ENCODE measurements at places on chromosomes 3 and 15.

DNA sequence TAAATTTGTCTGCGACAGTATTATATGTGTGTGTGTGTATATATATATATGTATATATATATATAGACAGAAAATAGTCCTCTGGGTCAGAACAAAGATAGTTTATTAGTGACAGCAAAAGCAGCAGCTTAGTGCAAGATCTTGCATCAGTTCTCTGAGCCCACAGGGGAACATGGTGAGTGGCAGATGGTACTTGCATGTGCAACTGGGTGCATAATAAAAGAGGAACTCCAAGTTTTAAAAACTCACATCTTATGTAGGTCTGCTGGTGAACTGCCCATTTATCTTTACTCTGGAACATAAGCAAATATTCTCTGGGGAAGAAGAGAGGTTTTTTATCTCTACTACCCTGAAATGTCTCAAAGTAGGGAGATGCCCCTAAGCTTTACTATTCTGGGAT, 276.4 kb downstream of the POLQ start:
- DNase-seq: no peak

DNA sequence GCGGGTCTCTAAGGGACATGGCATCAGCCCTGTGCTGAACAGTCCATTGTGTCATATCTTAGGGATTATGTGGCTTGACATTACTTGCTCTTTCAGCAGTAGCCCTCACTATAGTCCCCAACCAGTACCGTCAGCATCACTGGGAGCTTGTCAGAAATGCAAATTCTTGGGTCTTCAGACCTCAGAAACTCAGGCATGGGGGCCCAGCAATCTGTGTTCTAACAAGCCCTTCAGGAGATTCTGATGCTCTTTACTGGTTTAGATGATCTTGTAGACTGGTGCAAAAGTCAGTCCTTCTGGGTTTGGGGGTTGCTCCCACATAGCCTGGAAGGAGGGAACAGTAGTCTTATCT, 39.0 kb upstream of the TRAK1 start:
- DNase-seq: no peak

DNA sequence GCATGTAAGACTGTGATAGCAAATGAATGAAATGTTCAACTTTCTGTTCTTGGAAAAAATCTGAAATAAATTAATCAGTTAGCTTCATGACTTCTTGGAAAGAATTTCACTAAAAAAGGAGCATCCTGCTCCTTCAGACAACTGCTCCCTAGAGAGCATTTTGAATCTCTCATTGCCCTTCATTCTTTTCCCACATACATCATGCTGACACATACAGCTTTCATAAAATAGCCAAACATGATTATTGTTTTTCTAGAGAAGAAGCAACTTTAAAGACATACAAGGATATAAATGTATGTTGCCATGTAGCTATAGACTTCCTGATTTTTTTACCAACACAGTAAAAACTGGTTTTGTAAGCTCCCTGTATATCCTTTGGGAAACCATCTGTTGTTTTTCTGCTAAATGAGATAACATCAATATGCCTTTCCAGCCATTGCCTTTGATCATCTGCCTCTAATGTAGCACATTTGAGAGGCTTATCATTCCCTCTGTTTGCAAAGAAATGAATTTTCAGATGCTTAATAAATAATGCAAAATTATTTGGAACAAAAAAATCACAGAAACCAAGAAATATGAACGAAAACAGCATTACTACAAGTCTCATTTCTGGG, 248.2 kb upstream of the GPR149 start:
- no peak for DNase-seq

DNA sequence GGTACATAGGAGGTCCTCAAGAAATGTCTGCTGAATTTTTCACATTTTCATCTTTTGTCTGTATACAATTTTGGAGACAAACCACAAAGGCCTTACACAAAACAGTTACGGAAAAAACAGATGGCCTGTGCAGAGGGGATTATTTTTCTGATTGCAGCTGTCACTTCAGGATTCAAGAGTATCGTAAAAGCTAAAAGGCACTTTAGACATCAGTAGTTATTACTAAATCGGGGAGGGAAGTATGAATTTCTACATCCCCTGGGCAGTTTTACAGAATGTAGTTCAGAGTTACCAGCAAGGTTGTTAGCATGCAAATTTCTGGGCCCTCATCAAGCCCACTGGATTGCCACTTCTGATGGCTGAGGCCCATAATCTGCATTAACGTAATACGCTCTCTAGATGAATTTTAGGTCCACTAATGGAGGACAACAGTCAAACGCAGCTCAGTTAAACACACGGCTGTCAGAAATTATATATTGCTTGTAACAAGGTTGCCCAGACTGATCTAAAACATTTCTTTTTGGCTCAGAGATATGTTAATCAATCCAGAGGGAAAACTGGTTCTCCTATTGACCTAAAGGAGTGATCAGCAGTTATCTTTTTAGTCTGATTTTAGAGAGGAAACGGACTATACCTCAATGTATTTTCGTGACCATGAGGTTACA, 1.1 kb downstream of the RIOX2 start:
- DNase-seq: no peak

- no peak for DNase-seq
Measured at GRCh38 chr15:92271179-92271578, 122.5 kb upstream of the ST8SIA2 start.

DNA sequence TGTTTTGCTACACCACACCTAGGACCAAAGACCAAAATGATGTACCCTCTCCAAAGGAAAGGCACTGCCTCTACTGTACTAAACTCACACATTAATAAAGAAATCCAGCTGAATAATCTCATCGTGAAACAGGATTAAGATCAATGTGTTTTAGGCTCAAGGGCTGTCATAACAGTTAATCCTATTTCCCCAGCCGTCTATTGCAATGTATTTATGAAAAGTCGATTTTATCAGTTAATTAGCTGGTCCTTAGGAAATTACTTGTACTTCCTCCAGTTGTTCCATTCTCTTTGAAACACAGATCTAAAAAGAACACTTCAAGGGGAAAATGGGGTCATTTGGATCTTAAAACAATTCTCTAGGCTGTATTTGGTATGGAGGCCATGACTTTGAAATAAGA, 8.5 kb downstream of the ETV5 start:
- DNase-seq: no peak

DNA sequence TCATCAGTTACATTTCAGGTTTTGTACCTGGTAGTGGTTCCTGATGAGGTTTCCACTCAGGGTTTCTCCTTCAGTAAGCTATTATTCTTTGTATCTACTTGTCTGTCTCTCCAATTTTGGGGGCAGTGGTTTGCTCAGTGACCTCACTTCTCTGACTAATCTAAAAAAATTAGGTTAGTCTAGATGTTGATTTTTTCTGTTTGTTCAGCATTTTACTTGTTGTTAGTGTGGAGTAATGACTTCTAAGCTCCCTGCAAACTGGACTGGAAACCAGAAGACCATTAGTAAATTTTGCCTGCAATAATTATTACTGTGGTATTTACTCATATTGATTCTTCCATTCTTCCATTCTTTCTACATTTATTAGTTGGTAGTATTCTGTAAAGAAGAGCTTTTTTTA, 139.4 kb downstream of the SPATA16 start:
- DNase-seq: no peak

GRCh38 chr3:14808502-14809266, 10.1 kb upstream of the FGD5 start:
- DNase-seq: no peak

DNA sequence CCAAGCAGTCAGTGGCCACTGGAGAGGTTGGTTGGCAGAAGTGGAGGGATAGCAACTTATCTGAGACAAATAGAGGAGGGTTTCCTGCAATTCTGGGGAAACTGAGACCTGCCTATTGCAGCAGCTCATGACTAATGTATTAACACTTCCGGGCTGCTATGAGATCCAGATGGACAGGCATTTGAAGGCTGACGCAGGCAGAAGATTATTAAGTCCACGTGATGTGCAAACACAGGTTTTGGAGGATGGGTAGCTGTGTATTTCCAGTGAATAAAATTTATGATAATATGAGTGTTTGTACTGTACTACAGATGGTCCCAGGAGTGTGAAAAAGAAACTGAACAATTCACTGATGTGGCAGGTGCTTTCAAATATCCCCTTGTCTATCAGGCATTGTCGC, 28.5 kb upstream of the CFAP161 start:
- no peak for DNase-seq

DNA sequence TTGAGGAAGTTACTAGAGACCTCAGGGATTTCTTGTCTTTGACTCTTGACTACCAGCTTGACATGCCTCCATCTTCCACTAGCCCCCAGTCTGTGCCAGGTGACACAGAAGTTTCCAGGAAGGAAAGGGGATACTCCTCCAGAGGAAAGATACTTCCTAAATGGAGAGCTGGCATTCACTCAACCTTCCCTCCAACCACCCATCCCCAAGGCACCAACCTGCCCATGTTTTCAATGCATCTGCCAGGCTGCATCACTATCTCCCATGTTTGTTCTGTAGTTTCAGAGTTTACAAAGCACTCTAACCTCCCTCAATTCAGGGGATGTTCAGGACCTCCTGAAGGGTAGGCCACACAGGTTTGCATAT, 198.4 kb upstream of the LPP start:
- DNase-seq: no peak

GRCh38 chr3:72448858-72449257, 399.4 kb downstream of the SHQ1 start:
- DNase-seq: no peak

DNA sequence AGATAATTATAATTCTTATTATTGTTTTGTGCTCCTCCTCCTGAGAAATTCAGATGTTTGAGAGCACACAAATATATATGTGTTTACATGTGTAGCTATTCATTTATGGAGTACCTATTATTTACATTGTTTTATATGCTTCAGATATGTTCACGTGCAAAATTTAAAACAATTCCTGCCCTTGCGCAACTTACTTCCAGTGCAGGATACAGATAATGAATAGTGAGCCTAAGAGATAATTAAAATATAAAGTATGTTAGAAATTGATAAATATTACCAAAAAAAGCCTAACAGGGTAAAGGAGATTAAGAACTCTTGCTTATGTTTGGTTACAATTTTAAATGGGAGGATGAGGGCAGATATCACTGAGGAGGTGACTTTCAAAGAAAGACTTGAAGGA, 81.7 kb upstream of the DPH6 start:
- no peak for DNase-seq

DNA sequence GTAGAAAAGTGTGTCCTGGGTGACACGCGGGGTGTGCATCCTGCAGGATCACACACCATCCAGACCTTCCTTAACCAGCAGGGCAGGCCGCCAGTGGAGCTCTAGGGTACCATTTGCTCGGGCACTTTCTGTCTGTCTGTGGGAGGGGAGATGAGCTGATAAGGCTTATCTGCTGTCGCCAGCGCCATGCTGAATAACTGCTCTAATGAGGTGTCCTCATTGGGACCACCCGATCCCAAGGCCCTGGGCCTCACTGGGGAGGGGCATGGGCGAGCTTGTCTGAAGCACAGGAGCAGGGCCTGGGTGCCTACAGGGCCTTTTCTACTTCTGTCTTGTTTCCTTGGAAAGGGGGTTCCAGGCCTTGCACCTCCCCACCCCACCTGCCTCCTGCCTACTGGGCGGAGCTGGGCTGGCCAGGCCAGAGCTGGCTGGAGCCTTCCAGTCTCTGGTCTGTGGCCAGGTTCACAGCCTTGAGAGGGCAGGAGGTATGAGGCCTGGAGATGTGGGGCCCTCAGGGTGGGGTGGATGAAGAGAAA, 2.5 kb upstream of the GATA2 start:
- DNase-seq: no peak

DNA sequence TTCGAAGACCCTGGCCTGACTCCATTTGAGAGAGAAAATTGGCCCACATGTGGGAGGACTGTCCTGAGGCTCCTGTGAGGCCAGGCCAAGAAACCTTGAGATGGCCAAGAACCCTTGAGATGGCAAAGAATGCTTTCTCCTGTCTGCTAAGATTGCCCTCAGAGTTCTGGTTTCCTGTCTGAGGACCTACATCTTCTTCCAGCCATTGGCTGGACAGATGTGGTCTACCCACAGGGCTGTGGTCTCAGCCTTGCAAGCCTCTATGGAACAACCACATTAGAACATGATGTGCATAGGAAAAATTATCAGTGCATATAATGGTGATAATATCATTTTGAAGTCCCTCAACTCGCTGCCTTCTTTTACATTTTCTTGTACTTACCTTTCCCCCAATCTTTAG, 10.8 kb upstream of the RASA2 start:
- DNase-seq: no peak

- no peak for DNase-seq
Measured at GRCh38 chr15:93414576-93415231, 325.7 kb upstream of the RGMA start.

DNA sequence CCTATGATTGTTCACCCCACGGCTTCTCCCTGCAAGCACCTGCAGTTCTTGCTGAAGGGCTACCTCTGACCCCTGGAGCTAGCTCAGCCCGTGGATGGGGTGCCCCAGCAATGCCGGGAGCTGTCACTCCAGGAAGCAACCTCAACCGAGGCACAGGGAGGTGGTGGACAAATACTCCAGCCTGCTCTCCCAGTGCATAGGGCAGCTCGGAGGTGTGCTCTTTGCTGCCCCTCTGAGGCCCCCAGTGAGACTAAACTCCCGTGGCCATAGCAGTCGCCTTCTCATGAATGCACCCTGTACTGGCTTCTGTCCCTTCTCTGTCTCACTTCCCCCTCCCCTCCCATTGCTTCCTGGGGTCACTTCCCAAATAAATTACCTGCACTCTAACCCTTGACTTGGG, 48.5 kb downstream of the LINGO1 start:
- no peak for DNase-seq

- DNase-seq: no peak
Measured at GRCh38 chr3:156787926-156788663, 38.1 kb upstream of the LEKR1 start.

Measured in CD4-positive, alpha-beta T cell treated with Interleukin-2 at 100 ng/mL for 4 hours (primary cell).